ENCODE measurements at places on chromosomes 12 and 14. TPM values are rescaled to one million over a fixed set of nuclear protein-coding genes. Genes with fewer than 3 reads are reported as not detected.

Gene SFSWAP
- 51.1 TPM for total RNA-seq

DNA sequence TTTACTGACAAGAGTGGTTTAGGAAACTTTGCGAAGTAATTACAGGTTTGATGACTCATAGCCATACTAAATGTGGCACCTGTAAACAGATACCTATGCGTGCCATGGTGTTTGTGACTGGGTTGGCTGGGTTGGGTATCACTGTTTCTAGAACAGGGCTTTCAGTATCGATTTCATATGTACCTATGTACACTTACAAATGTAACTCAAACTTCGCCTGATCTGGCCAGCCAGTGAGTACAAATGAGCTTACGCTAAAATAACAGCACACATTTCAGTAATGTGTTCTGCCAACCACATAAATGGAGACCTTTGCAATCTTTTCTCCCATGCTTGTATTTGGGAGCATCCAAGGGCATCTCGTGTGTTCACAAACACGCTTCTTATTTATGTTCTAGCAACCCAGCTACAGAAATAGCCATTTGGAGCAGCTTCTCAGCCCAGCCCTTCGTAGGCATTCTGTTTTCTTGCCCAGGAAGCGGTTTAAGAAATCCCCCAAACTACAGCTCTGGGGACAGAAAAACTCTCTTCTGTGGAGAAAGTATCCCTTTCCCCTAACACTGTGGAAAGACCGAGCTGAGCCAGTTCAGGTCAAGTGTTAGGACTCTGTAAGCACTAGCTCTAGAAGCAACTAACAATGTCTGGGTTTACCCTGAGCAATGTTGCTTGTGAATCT is 42.3 kb upstream of the MDM1 start:
- DNase-seq = peak; percentile 52

DNA sequence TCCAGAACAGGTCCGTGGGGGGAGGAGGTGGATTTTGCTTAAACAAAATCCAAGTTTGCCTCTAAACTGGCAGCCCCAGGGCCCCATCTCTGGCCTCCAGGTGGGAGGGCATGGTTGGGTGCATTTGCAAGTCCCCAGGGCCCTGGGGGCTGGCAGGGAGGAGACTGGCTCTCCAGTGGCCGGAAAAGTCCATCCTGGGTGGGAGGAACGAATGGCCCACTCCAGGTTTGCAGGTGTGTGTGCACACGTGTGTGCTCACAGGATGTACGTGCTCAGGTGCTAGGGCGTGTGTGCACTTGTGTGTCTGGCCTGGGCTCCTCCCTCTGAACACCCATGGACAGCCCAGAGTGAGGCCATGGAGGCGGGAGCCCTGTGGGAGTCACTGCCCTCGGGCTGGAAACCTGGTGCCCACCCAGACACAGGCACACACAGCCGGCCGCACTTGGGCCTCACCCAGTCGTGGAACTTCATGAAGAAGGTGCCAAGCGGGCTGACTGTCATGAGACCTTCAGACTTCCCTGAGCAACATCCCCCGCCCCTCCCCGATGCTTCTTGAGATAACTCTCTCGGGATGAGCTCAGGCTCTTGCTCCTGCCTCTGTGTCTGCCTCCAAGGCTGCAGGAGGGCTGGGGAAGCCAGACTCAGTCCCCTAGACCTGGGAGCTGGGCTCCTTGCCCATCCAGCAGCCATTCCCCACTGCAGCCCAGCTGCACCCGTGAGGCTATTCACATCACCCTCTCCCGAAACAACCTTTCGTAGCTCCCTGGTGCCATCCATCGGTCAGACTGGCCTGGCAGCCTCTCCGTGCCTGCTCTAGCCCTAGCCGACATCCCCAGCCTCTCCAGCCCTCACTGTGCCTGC is 9.4 kb downstream of the AHNAK2 start:
- no peak for DNase-seq

GRCh38 chr12:131105736-131106348 is 152.1 kb downstream of the ADGRD1 start:
- peak; percentile 71 for DNase-seq

GRCh38 chr14:97248973-97249372 is 451.8 kb downstream of the VRK1 start:
- DNase-seq = no peak

DNA sequence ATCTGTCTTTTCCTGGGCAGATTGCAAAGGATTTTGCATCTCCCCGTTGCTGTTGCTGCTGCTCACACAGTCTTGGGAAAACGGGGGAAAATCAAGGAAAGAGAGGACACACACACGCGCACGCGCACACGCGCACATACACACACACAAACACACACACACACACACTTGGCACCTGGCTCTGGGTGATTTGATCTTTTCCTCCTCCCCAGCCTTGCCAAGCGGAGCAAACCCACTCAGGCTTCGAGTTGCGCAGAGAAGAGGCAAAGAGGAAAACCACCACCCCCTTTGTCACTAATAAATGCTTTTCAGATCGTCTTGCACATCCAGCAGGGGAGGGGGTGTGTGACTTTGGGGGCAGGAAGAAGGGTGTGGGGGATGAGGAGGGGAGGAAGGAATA is 965 bp upstream of the NOS1 start:
- DNase-seq = no peak

DNA sequence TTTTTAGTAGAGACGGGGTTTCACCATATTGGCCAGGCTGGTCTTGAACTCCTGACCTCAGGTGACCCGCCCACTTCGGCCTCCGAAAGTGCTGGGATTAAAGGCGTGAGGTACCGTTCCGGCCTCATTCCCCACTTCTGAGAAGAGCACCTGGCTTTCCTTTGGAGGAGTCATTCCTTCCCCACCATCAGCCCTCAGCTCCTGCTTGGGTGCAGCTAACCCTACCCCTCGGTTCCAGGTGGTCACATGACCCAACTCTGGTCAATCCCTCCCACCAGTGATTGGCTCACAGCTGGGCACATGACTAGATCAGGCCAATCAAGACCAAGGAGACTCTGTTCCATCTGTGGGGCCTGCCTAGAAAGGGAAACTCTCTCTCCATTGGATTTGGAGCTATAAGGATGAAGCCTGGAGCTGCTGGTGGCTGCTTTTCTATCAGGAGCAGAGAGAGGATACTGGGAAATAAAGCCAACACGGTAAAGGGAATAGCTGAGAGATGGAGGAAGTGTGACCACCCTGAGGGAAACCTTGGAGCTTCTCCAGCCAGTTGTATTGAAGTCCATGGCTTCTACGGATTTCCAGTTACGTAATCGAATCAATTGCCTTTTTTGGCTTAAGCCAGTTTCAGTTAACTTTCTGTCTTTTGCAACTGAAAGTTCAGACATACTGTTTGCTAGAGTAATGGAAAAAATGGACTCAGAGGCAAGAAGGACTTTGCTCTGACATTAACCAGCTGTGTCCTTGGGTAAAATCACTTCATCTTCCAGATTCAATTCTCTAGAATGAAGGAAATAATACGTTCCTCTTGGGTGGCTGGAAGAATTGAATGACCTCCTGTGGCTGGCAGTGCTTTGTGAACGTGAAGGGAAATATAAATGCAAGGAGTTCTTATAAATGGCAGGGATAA is 19.7 kb upstream of the IFT81 start:
- DNase-seq = no peak

Gene CIROP
- total RNA-seq = not detected
